ENCODE measurements at places on chromosomes 11 and 22.

DNA sequence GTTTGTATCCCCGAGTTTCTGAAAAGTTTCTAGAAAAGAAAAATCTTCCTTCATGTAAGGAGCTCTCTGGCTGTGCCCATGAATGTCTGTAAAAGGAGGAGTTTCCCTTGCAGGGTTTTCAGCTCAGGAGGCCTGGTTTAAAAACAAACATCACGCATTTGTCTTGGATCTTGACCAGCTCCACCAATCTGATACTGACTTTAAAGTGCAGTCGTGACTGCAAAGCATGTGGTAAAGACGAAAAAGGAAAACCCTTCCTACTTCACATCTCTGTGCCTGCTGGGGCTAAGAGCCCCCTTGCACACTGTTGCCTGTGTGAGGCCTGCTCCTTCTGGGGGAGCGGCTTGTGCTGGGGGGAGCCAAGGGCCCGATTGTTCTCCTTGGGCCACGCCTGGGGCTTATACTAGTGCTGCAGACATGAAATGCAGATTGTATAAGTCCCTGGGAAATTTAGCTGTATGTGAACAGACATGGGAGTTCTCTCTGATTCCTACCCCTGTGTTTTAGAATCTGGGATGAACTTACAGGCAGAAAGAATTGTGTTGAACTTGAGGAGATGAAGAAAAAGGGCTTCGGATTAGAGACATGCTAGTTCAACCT lies 62.1 kb downstream of the ADAMTS15 start:
- no peak for DNase-seq

GRCh38 chr11:10305262-10305963 lies 540 bp downstream of the ADM start:
- DNase-seq, result no peak

DNA sequence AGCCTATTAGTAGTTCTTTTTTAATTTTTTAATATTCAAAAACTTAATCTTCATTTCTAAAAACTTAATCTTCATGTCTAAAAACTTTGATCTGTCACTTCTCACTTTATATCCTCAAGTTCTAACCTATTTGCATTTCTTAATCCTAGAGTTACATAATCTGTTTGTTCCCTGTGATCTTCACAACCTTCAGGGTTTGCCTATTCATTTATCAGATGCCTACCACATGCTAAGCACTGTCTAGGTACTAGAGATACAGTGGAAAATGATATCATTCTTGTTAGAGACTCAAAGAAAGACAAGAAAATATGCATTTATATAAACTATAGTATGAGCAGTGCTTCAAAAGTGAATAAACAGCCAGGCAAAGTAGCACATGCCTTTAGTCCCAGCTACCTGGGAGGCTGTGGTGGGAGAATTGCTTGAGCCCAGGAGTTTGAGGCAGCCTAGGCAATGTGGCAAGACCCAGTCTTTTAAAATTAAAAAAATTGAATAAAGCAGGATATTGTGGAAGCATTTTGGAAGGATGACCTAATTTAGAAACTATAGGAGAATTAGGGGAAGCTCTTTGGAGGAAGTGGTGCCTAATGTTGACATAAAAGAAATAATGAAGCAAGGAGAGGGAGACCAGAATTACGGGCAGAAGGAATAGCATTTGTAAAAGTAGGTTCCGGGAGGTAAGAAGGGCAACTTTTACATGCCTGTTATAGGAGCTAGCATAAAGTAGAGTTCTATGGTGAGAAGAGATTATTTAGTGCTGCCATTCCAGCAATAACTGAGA lies 54.4 kb upstream of the GRK2 start:
- no peak for DNase-seq

GRCh38 chr11:26014456-26015115 lies 317.3 kb upstream of the ANO3 start:
- DNase-seq, result no peak

DNA sequence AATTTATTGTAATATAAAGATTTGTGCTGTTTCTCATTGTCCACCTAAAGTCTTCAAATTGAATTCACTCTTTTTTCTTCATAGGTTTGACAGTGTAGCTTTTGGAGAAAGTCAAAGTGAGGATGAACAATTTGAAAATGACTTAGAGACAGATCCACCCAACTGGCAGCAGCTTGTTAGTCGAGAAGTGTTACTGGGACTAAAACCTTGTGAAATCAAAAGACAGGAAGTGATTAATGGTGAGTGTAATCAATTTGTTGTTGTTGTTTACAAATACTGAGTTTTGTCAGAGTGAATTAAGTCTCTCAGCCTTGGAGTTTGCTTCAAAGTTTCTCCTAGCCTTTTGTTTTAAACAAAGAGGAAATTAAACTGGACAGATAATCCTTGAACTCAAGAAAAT lies 53.6 kb upstream of the GRIK4 start:
- DNase-seq, result no peak

DNA sequence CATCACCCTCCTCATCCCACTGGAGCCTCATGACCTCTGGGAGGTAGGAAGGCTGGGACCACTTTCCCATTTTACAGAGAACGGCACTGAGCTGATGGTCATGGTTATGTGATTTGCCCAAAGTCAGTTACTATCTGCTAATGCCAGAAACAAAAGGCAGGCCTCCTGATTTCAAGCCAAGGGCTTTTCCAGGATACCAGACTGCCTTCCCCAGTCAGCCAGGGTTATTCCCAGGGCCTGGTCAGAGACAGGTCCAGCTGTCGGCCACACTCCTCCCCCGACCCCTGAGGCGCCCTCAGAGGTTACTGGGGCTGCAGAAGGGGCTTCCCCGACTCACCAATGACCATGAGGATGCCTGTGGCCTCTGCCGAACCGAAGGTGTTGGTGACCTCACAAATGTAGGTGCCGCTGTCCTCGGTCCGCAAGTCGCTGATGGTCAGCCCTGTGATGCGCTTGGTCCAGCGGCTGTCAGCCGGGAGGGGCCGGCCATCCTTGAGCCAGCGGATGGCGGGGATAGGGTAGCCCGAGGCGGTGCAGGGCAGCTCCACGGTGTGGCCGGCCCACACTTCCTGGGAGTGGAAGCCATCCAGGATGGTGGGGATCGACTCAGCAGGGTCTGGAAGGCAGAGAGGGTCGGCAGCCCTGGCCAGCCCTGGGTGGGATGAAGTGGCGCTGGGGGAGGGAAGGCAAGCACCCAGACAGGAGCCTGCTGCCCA lies 197.0 kb downstream of the CEP164 start:
- DNase-seq, result no peak

GRCh38 chr11:111351374-111352055 lies 27.6 kb downstream of the POU2AF1 start:
- no peak for DNase-seq

DNA sequence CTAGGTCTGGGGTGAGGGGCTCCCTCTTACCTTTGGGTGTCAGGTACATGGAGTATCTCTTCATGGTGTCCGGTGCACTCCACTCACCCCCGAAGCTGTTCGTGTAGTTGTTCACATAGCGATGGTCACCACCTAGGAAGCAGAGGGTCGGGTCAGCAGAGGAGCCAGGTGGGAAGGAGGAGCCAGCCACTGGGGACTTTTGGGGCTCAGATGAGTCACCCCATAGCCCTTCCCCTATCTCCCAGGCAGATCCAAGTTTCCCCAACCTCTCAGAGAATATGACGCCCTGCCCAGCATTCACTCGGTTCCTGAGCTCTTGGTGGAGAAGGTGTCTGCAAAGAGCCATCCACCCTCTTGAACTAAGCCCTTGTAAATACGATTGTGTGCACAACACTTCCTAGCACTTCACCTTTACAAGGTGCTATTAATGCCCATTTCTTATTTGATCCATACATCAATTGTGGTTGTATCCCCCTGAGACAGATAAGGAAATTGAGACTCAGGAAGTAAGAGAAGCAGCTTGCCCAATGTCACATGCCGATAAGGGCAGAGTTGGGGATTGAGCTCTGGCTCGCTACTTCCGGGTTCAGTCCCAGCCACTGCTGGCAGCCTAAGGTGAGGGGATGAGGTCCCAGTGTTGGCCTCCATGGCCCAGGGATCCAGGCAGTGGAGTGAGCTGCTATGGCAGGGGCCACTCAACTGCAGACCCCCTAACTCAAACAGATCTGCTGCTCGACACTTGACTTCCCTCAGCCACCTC lies 14.8 kb downstream of the TRIM29 start:
- DNase-seq, result no peak

DNA sequence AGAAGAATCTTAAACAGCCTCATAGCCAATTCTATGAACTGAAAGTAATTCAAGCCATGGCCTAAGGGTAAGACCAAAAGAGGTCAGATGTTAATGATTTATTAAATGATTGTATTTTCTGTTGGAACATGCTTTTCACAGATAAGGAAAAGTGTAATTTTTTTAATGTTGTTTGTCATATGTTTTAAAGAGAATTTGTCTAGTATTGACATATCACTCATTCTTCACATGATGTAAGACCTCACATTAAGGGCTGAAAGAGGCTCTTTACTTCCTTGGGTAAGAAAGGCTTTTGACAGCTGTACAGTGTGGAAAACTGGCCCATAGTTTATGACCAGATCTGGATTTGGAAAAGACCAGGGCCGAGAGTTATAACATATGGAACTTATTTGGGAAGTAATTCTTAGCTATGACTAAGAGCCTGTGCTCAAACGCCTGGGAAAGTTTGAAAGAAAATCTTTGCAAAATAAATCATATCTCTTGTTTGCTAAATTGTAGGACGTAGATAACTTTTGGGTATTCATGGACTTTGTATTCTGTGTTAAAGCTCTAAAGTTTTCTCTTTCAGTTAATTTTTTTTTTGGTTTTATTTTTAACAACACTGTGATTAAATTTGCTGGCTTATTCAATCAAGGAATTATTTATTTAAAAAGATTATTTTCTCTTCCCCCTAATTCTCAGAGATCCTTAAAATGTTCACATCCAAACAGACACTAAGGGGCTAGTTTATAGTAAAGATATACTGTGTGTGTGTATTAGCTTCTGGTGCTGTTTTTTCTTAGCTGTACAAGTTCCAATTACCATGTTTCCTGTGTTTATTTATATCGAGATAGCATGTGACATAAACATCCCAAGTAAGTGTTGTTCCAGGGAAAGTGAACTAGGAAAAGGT lies 162.2 kb downstream of the ARHGAP42 start:
- no peak for DNase-seq

GRCh38 chr11:131370901-131371790 lies 731 bp downstream of the NTM start:
- no peak for DNase-seq

DNA sequence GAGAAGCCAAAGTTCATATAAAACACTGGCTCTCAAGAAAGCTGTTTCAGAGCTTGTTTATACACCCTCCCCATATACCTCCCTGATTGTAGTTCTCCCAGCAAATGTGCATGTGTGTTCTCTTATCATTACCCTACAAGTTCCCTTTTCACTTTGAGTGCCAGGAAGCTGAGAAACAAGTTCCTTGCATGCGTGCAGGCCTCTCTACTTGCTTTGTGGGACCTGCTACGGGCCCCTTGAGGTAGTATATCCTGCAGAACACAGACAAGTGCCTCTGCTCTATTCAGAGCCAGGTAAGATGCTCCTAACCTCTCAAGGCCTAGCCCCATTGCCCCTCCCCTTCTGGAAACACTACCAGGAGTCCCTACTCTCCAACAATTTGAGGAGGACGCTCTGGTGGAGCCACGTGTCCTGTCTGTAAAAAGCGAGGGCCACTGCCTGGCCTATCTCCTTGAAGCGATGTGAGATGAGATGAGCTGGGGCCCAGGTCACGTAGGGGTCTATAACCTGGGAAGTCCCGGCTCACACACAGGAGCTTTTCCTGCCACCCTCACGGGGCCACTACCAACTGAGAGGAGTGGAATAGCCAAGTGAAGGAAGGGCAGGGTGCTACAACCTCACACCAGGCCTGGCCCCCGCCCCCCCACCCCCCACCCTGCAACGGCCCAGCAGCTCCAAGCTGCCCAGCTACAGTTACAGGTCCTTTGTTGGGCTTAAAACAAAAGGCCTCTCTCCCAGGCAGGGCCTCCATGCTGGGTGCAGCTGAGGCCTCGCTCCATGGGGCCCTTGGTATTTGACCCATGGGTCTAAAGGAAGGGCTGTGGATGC lies 2.6 kb upstream of the ATP5MGL start:
- no peak for DNase-seq

DNA sequence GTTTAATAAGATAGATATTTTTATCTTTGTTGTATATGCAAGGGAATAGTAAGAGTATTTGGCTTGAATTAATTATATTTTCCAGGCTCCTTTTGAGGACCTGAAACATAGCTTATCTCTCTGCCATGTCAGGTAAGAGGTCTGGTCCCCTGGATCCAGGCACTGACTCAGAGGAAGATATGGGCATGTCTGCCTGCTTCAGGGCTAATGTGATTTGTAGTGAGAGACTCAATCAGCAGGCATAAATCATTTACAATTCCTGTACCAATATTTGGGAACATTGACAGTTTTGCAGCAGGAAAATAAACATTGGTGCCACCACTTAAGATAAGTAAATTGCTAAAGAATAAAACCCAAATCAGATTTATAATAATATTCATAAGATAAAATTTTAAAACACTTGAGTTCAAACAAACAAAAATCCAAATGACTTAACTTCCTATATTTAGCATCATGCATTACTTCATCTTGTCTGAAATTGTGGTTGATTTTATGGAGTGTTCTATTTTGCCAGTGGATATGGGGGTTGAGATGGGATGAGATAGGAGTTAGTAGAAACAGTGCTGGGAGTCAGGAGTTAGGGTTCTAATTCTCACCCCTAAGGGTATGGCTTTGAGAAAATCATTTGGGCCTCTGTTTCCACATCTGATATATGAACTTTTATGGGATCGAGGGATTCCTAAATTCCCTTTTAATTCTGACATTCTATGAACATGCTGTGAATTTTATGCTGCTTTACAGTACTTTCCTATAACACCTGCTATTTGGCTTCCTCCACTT lies 5.1 kb upstream of the CALCA start:
- no peak for DNase-seq

GRCh38 chr22:50025993-50026392 lies 13.4 kb upstream of the IL17REL start:
- DNase-seq, result no peak

GRCh38 chr11:68354148-68354872 lies 41.9 kb downstream of the LRP5 start:
- no peak for DNase-seq

GRCh38 chr11:126147208-126148111 lies 64.0 kb downstream of the RPUSD4 start:
- DNase-seq, result no peak

DNA sequence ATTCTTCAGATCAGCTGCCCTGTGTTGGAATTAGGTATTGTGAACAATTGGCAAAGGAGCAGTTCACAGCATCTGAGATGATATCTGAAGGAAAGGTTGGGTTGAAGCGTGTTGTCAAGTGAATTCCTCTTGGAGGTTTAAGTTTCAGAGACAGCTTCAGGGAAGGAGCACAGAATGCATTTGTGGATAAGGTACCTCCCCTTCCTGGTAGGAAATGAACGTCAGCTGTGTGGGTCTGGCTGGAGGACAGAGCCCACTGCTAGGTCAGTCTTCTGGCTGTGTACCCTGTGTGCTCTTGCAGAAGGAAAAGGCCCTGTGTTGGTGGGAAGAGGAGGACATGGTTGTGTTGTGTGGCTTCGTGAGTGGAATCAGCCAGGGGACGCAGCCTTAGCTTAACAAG lies 88.1 kb upstream of the GAL start:
- DNase-seq, result no peak

GRCh38 chr22:30803679-30804078 lies 109.0 kb downstream of the OSBP2 start:
- no peak for DNase-seq

- no peak for DNase-seq
Measured at GRCh38 chr22:49728570-49729271, 99.0 kb downstream of the BRD1 start.

GRCh38 chr11:35083431-35084238 lies 55.3 kb upstream of the CD44 start:
- DNase-seq, result no peak

GRCh38 chr11:65854852-65855837 lies 2.8 kb downstream of the CFL1 start:
- no peak for DNase-seq
